ENCODE measurements at places on chromosomes 3 and 15. TPM values are rescaled to one million over a fixed set of nuclear protein-coding genes. Genes with fewer than 3 reads are reported as not detected.

- no peak for DNase-seq
These were observed 84.9 kb downstream of the FNDC3B start for GRCh38 chr3:172124271-172124670.

GRCh38 chr3:113638910-113639309, 57.5 kb downstream of the USF3 start:
- DNase-seq, result no peak

DNA sequence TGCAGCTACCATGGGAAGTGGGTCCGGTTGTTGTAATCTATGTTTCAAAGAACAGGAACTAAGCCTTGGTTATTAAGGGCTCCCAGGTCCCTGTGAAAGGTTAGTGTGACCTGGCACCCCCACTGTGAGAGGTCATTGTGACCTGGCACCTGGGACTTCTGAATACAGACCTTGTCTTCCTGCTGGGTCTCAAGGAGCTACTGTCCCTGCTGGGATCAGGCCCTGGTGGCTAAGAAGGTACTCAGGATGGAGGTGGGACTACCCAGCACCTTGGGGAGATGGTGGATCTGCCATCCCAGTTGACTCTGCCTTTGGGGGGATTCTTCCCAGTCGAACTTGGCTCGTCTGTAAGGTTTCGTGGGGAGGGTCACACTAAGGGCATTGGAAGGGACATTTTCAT, 10.3 kb upstream of the SLCO2A1 start:
- DNase-seq, result no peak

DNA sequence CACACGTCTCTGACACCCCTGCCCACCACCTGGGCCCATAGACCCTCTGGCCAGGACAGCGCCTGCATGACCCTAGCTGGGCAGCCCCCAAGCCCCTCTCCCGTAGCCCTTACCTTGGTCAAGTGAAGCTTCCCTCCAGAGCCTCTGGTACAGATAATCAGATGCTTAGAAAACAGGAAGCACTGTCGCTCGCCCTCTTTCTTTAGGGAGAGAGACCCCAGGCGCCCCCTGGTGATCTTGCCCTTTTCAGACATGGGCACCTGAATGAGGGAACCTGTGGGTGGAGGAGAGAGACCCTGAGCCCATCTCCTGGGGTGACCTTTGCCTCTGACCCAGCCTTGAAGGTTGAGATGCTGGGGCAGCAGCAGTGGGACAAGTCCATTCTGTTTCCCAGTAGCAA, 65.4 kb downstream of the RASGRF1 start:
- no peak for DNase-seq

- DNase-seq, result no peak
These were observed 5.5 kb upstream of the UBR1 start for GRCh38 chr15:43111354-43111753.

GRCh38 chr15:64836023-64836536, 5.6 kb upstream of the PLEKHO2 start:
- DNase-seq, result no peak

Gene CADPS
- 0.07 TPM for total RNA-seq

Gene DIPK2A
- total RNA-seq, result 7.5 TPM

Data from psoas muscle (tissue), 8 donors.